H9 (cell line): ENCODE measurements at places on chromosomes 16 and 17.

DNA sequence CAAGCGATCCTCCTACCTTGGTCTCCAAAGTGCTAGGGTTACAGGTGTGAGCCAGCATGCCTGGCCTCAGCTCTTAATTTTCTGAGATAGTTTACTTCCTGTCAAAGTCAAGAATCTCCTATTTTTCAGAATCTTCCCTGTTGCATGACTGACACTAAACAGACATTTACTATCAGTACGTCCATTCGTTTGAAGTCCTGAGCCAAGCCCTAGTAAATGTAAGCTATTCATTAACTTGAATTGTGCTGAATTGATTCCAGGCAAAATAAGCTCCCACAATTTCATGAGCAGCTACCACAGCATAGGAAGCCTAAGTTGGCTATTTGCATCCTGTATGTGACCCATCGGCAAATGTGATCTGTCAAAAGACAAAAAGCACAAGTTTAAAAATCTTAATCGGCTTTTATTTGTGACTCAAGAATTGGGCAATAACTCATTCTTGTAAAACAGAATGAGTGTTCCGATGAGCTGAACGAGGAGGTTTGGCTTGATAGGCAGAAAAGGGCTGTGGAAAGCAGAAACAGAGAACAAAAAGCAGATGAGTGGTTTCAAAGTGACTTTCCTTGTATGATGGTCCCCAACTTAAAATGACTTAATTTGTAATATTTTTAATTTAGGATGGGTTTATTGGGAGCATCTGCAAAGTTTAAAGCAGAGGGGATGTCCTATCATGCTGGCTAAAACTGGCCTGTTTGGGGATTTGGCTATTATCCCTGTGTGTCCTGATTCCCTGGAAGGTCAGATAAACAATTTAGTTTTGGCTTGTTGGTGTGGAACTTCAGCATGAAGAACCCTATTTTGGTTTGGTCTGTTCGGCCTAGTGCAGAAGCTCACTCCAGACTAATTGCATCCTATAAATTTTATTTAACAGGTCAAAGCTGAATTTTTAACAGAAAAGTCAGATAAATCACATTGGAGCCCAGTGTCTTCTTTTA, 14.2 kb downstream of the RNF112 start:
- DNase-seq: no peak

DNA sequence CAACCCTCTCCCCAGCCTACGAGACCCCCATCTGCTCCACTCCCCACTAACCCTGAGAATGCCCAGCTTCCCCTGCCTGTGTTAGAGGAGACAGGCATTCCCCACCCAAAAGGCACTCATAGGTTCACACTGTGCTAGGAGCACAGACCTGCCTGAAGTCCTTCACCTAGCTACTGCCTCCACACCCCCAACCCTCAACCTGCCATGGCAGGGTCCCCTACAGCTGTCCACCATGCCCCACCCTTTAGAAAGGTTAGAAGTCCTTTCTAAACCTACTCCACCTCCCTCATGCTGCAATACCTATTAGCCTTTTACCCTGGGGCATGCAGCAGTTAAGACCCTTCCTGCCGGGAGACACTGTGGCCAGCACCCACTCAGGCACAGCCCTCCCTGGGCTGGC, 9.1 kb downstream of the SRCIN1 start:
- DNase-seq: no peak

DNA sequence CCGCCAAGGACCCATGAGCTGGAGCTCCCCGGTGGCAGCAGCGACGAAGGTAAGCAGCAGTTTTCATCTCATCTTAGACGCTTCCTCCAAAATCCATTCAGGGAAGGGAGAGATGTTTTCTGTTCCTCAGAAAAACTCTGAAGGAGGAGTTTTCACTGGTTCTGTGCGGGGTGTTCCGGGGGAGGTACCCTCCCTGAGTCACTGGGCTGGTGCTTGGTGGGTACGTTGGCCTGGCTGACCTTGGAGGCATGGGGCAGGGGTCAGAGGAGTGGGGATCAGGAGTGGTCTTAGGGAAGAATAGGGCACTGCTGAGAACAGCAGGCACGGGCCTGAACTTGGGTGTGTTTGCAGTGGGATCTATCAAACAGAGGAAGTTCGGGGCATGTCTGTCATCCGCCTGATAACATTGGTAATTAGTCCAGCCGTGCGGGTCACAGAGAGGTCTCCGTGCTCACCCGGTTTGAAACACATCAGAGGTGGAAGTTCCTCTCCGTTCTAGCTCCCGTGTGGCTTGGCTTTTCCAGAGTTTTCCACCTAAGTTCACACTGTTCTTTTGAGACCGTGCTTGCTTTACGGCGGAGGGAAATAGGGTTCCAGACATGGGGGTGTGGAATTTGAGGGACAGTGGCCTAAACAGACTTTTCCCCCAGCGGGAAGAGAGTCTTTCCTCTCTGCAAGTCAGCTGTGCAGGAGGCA, 59.6 kb upstream of the CIBAR2 start:
- no peak for DNase-seq

DNA sequence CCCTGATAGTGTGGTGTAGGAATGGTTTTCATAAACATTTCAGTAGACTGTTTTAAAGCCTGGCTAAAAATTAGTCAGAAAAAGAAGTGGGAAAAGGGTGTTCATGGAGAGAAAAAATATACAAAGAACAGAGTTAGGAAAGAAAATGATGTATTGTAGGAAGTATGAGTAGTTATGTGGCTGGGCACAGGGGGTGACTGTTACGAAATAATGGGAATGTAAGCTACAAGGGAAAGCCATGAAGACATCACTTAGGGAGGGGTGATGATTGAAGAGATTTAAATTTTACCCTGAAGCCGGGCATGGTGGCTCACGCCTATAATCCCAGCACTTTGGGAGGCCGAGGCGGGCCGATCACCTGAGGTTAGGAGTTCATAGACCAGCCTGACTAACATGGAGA, 55.3 kb downstream of the NUP88 start:
- no peak for DNase-seq

DNA sequence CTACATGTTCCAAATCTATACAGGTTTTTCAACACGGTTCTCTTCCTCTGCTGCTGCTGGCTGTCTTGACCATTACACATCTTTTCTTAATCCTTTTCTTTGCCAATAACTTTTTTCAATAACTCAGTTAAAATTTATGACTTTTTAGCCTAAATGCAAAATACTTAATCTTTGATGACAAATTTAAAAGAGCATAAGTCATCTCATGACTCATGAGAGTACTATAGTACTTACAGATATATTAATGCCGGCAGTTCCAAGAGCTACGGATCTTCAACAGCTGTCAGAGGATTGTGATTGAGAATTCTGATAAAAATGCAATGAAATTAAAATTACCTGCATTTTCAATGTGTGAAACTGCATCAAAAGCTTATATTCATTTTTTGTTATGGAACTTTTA, 105.5 kb downstream of the KPNA2 start:
- no peak for DNase-seq

DNA sequence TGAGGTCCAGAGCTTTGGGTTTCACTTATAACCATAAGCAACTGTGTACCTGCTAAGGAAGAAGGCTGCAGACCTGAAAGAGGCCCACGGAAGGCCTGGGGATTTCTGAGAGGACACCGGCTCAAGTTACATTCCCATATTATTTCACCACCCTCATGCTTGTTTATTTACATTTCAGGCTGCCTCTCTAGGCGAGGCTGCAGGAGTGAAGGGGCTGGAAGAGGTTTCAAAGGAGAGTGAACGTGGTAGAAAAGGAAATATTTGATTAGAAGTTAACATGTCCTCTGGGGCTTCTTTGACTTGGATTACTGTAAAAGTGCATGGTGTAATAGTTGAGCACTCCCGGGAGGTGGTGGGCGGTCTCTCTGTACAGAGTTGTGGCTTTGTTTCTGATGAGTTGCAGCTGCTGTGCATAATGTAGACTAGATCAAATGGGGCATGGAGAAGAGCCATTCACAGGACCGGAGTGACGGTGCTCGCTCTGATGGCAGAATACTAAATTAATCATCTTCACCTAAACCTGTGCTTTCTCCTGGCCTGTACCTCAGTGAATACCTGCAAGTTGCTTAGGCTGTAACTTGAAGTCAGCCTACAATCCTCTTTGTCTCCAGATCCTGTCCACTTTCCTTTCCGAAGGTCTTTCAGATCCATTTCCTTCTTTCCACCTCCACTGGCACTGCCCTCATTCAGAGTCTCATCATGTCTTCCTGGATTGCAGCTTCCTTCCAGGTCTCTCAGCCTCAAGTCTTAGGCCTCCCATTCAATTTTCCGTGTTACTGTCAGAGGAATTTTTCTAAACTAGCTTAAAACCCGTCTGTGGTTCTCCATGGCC, 1.9 kb upstream of the CPD start:
- DNase-seq: no peak

DNA sequence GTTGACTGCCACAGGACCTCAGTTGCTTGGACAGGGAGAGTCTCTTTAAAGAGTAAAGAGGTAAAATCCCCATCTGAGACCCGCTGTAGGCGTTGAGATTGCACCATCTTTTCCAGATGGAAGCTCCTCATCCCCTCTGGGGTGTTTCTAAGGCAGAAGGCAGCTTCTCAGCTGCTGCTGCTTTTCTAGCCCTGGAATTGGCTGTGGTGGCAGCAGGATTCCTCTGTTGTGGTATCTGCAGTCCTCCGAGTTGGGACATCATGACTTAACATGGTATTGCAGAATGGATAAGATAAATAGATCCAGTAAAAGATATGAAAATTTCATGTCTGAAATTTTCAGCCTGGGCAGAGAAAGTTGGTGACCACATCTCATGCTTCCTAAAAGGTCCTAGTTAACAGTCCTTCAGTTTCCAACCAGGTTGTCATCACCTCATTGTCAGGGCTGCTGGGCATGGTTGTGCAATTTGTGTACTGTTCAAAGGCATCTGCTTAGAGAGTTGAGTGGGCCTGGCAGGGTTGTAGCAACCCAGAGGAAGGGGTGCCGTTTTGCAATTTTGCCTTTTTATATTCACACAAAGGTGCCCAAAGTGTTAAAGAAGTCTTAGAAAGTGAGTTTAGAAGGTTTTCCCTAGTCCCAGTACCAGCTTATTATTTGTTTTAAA, 150.4 kb downstream of the SPECC1 start:
- DNase-seq: no peak

DNA sequence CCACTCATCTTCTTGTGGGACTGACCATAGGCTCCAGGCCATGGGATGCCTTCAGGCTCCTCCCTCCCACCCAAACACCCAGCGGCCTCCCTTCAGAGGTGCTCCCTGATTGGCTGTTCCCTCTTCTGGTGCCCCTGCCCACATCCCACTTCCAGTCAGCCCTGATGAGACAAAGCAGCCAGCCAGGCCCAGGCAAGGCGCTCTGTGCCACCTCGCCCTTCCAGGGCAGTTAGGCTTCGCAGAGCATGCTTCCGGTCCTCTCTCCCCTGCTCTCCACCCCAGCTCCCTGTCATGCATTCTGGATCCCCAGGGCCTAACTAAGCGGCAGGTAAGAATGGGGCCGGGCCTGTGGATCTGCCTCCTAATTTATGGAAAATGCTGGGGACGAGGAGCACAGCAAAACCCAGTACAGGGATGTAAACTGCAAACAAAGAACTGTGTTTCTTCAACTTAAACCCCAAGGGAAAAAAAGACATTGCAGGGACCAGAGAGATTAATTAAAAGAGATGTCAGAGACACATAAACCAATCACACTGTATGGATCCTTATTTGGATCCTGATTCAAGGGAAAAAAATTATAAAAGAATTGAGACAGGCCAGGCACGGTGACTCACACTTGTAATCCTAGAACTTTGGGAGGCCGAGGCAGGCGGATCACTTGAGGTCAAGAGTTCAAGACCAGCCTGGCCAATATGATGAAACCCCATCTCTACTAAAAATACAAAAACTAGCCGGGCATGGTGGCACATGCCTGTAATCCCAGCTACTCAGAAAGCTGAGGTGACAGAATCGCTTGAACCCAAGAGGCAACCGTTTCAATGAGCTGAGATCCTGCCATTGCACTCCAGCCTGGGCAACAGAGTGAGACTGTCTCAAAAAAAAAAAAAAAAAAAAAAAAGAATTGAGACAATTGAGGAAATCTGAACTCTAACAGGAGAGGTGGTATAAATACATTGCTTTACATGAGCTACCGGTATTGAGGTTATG, 26.0 kb downstream of the ZDHHC7 start:
- DNase-seq: no peak

- peak; percentile 81 for DNase-seq
Measured at GRCh38 chr16:88527186-88527936, 42.8 kb upstream of the ZC3H18 start.

GRCh38 chr17:50647187-50647586, 12.5 kb downstream of the ABCC3 start:
- DNase-seq: no peak

- no peak for DNase-seq
Measured at GRCh38 chr16:14566599-14566998, 63.5 kb downstream of the PARN start.

- DNase-seq: no peak
Measured at GRCh38 chr17:70786081-70786480, 616.7 kb downstream of the KCNJ2 start.

DNA sequence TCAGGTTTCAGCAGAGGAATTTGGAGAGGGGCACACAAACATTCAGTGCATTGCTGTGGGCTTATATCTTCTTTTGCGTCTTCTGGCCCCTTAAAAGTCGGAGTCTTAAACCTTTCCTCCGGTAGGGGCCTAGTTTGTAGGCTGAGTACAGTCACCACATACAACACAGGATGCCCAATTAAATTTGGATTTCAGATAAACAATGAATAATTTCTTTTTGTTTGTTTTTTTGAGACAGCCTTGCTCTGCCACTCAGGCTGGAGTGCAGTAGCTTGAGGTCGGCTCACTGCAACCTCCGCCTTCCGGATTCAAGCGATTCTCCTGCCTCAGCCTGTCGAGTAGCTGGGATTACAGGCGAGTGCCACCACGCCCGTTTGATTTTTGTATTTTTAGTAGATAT, 26.7 kb upstream of the ADORA2B start:
- no peak for DNase-seq

DNA sequence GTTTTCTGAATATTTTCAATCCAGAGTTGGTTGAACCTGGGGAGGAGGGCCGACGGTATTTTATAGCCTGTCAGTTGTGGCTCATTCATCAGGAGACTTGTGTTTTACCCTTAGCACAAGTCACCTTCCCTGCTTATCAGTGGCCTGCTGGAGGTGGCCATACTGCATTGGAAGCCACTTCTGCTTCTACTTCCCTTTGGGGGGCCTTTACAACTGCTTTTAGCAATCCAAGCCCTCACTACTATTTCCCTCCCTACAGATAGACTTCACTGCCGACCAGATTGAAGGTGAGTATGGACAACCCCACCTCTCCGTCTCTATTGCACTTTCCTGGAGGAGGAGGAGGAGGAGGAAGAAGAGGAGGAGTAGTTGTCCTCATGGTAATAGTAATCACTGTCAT, 4.4 kb downstream of the MYL4 start:
- no peak for DNase-seq

DNA sequence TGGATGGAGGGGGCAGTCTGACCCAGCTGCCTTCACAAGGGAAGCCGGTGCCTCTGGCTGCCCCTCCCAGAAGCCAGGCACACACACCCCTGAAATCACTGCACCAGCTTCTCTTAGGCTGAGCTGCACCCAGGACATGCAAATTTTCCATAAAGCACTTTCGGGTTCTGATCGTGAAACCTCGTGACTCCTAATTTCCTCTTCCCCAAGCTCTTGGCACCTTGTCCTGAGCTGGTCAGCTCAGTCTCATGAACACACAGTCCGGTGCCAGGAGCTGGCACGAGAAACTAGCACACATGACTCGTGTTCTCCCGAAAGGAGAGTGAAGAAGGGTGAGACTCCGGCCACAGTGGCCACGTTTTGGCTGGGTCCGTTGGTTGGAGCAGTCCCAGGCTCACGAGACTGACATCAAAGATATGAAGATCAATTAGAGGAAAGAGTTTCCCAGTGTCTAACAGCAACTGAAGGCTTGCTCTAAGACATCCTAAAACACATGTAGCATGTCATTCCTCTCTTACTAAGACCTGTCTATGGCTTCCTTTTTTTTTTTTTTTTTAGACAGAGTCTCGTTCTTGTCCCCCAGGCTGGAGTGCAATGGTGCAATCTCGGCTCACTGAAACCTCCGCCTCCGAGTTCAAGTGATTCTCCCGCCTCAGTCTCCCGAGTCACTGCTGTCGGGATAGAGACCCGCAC, 9.2 kb upstream of the ABR start:
- no peak for DNase-seq
